ENCODE measurements at places on chromosomes 11 and 22. TPM values are rescaled to one million over a fixed set of nuclear protein-coding genes. Genes with fewer than 3 reads are reported as not detected.

Gene MYBPC3
- not detected for total RNA-seq

Gene PKNOX2
- 1.1 TPM for total RNA-seq

Gene SCGB1C1
- total RNA-seq: not detected

Gene DBX1
- not detected for total RNA-seq

Gene SH3BP1
- total RNA-seq: 4.9 TPM

Gene CBLIF
- total RNA-seq: not detected

Gene ALX4
- total RNA-seq: not detected

Gene GLB1L3
- not detected for total RNA-seq

Gene ADAMTS8
- total RNA-seq: 0.53 TPM

Gene PRCP
- total RNA-seq: 58.0 TPM

Gene C11orf65
- total RNA-seq: 0.62 TPM

Gene SELENOO
- 21.8 TPM for total RNA-seq

Gene CABP4
- 0.26 TPM for total RNA-seq

Gene PIK3C2A
- total RNA-seq: 59.6 TPM

Gene SLC17A6
- total RNA-seq: not detected

Gene KREMEN1
- total RNA-seq: 1.1 TPM

Gene C11orf86
- not detected for total RNA-seq

Gene MRPL17
- 85.9 TPM for total RNA-seq

Gene MLC1
- 2.2 TPM for total RNA-seq

Gene ROBO4
- 1.9 TPM for total RNA-seq

Gene GVQW3
- 2.1 TPM for total RNA-seq

Gene ANGPTL5
- total RNA-seq: 0.92 TPM

Gene ACRV1
- not detected for total RNA-seq

Gene OR5I1
- total RNA-seq: not detected

Gene C22orf31
- total RNA-seq: not detected

Data from aortic smooth muscle cell (primary cell).